Activated CD4-positive, alpha-beta T cell treated with anti-CD3 and anti-CD28 coated beads, Interleukin-10, Interleukin-2, amounts not matched to agents 100 ng/mL and 50 ng/mL, durations not matched to agents 16 hours and 8 hours (primary cell): ENCODE measurements at places on chromosomes 12 and 14.

GRCh38 chr14:20698934-20699333 lies 10.4 kb downstream of the ANG start:
- no peak for DNase-seq

DNA sequence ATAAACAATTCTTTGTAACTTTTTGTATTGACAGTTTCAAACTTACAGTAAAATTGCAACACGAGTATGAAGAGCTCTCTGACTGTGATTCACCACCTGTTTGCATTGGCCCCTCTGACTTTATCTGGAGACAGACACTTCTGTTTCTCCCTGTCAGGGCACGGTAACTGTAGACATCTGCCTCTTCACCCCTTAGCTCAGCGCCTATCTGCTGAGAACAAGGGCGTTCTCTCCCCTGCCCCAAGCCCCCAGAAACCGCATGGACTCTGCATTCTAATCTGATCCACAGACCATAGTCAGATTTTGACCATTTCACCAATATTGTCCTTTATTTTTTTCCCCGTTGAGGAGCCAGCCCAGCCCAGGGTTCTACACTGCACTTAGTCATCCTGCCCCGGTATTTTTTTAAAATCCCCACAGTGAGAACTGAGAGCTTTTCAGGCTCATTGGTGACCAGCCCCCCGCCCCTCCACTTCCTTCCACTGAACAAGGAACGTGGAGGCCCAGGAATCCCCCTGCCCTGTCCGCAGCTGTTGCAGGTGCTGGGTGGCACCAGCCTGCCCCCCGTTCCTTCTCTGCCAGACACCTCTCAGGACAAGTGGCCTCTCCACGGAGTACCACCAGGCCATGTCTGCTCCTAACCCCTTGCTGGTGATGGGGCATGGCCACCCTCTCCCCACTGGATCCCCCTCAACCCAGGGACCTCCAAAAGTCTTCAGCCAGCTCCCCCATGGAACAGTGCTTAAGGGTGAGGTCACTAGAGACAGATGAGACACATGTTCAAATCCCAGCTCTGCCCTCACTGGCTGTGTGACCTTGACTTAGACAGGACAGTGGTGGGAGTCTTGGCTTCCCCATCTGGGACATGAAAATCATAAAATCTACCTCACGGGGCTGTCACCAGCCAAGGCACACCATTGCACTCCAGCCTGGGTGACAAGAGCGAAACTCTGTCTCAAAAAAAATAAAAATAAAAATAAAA lies 11.2 kb downstream of the RHOF start:
- peak; percentile 76 for DNase-seq

DNA sequence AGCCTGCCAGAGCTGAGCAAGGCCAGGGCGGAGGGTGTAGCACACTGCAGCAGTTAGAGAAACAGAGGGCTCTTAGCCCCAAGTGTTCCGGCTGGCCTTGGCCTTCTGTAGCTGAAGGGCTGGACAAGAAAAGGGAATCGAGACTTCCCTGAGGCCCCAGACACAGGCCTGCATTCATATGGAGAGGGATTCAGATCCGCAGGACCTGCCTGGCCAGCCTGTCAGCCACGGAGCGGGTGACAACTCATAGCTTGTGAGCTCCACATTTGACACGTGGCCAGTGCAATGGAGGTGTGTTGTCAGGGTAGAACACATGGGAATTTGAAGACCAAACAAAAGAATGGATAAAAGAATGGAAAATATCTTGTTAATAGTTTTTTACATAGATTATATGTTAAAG lies 182.2 kb upstream of the GSC start:
- DNase-seq, result no peak

GRCh38 chr12:44558340-44559100 lies 317.6 kb downstream of the NELL2 start:
- no peak for DNase-seq

GRCh38 chr14:60760644-60761364 lies 26.2 kb downstream of the MNAT1 start:
- DNase-seq, result no peak

- DNase-seq, result no peak
Measured at GRCh38 chr14:71682337-71682736, 249.9 kb upstream of the RGS6 start.

GRCh38 chr14:102777711-102778337 lies 575 bp downstream of the TRAF3 start:
- DNase-seq, result no peak

DNA sequence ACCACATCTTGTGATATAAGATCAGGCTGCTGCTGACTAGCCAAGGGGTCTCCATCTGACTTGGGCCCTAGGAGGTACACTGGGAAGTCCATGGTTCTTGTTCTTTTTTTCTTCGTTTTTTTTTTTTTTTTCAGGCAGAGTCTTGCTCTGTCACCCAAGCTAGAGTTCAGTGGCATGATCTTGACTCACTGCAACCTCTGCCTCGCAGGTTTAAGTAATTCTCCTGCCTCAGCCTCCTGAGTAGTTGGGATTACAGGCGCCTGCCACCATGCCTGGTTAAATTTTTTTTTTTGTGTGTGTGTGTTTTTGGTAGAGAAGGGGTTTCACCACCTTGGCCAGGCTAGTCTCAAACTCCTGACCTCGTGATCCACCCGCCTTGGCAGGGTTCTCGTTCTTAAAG lies 178.2 kb downstream of the RMST start:
- DNase-seq, result no peak

DNA sequence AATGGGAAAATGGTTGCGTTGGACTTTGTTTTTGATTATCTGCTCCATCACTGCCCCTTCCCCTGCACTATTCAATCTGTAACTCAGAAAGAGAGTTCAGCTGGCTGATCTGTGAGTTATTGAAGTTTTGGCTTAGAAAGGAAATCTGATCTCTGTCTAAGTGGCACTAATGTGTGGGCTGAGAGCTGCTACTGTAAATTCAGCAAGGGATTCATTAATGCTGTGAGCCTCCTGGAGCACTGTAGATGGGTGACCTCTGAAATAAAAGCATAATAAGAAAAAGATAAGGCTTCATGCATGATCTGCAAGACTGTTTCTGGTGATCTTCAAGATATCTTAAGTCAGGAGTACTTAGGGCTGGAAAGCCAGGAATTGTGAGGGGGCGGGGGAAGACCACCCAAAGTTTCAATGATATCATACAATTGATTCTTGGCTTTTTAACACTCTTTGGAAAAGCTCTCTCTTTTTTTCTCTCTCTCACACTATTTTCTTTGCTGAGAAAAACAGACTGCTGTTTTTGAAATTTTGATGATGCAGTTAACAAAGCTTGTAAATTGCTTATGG lies 101.1 kb downstream of the C12orf75 start:
- DNase-seq, result no peak

DNA sequence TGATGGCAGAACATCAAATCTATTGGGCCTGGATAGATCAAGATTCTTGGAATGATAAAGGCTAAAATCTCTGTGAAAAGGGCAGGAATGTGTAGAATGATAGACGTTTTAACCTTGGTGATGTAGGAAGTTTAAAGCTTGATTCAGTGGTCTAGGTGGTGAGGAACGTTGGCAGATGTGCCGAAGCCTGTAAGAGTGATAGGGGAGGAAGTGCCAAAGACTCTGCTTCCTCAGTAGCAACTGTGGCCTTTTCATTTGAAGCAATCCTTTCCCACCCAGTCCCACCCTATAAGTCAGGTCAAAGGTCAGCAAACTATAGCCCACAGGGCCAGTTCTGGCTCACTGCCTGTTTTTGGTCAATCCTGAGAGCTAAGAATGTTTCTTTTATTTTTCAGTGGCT lies 62.2 kb downstream of the MBIP start:
- no peak for DNase-seq

DNA sequence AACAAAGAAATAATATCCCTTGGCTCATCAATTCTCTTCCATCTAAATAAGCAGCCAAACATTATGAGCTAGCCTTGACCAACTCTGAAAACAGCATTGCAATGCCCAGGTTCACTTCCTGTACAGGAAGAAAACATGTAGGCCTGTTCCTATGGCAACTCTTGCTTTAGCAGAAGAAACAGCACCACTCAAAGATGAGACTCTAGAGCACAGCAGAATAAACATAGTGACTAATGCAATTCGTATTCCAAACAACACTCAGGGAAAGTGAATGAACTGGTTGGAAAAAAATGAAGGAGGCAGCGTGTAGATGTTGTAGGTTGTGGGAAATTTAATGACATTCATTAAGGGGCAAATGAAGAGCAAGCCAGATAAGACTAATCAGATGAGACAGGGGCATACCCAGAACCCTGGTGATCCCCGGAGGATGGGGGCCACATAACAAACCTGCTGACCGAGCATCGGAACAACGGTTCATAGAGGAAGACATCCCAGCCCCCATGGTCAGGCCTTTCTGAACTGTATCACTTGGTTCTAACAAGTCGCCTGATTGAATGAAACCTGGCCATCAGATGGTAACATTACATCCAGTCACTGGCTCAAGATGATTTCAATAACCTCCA lies 9.0 kb downstream of the ARHGDIB start:
- peak; percentile 85 for DNase-seq

- DNase-seq, result no peak
Measured at GRCh38 chr14:80483331-80483730, 272.0 kb upstream of the DIO2 start.

DNA sequence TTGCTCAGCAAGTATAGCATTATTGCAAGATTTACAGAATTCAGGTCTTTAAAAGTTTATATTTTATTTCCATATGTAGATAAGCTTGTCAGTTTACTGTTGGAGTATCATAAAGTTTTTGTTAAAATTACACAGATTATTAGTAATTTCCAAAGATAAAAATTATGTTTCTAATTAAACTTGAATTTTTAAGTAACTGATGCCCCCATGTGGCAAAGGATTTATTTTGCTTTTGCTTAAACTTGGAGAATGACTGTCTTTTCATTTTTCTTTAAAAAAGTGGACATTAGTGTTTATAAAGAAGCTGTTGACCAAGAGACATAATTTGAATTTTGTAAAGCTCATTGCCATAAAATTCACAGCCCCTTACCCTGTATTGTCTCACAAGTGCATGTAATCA lies 45.8 kb downstream of the ETNK1 start:
- DNase-seq, result no peak

- peak; percentile 38 for DNase-seq
Measured at GRCh38 chr12:85866986-85867776, 6.9 kb upstream of the NTS start.

DNA sequence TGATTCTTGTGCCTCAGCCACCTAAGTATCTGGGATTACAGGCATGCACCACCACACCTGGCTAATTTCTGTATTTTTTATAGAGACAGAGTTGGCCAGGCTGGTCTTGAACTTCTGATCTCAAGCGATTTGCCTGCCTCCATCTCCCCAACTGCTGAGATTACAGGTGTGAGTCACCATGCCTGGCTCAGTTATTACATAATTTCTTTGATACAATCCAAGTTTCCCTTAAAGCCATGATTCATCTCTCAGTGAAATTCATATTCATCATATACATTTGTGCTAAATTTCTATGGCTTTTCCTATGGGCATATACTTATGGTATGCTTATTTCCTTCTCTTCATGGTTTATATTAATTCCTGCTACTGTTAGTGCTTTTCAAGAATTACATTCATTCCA lies 29.1 kb upstream of the PZP start:
- DNase-seq, result no peak

- no peak for DNase-seq
Measured at GRCh38 chr12:60010486-60010885, 414.7 kb downstream of the SLC16A7 start.

DNA sequence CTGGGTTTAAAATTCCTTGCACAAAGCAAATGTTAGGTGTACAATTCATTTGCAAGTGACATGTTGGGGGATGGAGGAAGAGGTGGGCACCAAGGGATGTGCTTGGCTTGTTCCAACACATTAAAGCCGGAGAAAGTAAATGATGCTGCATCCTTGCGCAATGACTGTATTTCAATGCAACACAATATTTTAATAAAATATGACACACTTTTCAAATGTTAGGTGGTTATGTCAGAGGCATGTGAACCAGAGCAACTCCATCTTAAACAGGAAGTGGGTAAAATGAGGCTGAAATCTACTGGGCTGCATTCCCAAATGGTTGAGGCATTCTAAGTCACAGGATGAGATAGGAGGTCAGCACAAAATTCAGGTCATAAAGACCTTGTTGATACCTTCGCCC lies 53.6 kb upstream of the ARHGAP5 start:
- DNase-seq, result no peak

DNA sequence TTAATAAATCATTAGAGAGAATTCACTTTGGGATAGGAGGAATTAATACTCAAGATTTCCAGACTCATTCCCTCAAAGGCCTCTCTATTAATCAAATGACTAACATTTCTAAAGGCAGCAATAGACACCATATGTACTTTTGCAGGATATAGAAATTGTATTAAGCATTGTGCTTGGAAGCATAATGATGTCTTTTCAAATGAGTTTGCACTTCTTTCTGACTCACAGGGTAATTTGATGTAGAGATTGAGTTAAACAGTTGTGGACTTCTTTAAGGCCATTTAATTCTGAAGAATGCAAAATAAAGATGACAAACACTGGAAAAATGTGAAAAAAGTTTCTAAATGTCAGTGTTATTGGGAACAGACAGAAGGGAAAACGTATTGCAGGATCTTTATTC lies 63.4 kb upstream of the CSRP2 start:
- DNase-seq, result no peak

DNA sequence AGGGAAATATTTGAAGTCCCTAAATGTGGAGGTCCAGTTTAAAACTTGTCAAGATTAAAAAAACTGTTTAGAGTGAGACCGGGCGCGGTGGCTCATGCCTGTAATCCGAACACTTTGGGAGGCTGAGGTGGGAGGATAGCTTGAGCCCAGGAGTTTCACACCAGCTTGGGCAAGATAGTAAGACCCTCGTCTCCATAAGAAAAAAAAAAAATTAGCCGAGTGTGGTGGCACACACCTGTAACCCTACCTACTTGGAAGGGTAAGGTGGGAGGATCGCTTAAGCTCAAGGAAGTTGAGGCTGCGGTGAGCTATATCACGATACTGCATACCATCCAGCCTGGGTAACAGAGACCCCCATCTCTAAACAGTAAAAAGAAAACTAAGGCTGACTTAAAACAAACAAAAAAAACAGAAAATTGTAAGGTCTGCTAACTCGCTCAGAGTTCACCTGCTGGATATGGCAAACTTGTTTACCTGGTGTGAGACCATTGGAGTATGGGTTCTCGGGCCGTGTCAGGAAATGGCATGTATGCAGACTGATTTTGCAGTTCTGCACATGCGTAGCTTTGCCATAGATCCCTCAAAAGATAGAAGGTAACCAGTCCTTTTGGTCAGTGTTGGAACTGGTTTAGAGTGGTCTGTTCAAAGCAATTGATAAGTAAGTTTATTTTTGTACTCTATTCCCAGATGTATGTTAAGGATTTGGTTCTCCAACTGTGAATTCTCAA lies 2.1 kb downstream of the RNF10 start:
- peak; percentile 54 for DNase-seq
